ENCODE measurements at places on chromosomes 1 and 21.
A peak's percentile ranks its signal among the peaks of the same experiment; 100 is the strongest.

- DNase-seq = no peak
These were observed 1115.1 kb downstream of the PLA2G4A start for GRCh38 chr1:187943606-187944403.

- peak; percentile 30 for DNase-seq
These were observed 83.6 kb upstream of the SLC25A33 start for GRCh38 chr1:9455487-9456234.

- no peak for DNase-seq
These were observed 18.1 kb upstream of the COL18A1 start for GRCh38 chr21:45386728-45387371.

DNA sequence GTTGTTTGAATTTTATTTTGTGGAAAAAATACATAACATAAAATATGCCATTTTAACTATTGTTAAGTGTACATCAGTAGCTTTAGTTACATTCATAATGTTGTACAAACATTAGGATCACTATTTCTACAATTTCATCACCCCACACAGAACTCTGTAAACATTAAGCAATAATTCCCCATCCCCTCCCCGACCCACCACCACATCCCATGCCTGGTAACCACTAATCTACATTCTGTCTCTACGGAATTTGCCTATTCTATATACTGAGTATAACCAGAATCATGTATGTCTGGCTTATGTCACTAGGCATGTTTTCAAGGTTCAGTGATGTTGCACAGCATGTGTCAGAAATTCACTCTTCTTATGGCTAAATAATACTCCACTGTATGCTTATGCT, 47.7 kb downstream of the CDC42BPA start:
- DNase-seq = no peak

DNA sequence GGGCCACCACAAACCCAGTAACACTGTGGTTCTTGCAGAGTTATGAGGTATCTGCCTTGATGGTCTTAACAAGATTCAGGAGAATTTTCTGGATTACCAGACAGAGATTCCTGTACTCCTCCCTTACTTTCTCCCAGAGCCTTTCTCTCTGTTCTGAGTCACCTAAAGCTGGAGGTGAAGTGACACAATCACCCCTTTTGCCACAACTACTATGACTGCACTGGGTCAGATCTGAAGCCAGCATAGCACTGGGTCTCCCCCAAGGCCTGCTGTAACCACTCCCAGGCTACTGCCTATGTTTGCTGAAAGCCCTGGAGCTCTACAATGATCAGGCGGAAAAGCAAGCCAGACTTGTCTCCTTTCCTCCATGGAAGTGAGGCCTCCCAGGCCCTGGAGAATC, 156.7 kb upstream of the NEGR1 start:
- no peak for DNase-seq

- no peak for DNase-seq
These were observed 76.1 kb upstream of the RGS2 start for GRCh38 chr1:192732787-192733186.

GRCh38 chr1:208132287-208132882, 111.8 kb downstream of the PLXNA2 start:
- no peak for DNase-seq

DNA sequence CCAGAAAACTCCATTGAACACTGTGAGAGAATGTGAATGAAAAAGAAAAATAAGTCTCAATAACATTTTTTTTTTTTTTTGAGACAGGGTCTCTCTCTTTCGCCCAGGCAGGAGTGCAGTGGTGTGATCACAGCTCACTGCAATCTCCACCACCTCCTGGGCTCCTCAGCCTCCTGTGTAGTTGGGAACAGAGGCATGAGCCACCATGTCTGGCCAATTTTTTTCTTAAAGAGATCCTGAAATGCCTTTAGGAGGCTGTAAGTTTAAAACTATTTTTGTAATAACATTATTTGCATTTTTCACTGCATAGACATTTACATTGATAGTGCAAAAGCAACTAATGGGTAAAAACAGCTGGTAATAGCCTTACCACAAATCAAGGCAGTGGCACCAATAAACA, 35.3 kb downstream of the GDAP2 start:
- no peak for DNase-seq

GRCh38 chr21:34086887-34087306, 13.5 kb downstream of the MRPS6 start:
- no peak for DNase-seq

- no peak for DNase-seq
These were observed 30.8 kb downstream of the POU2F1 start for GRCh38 chr1:167251472-167251871.

DNA sequence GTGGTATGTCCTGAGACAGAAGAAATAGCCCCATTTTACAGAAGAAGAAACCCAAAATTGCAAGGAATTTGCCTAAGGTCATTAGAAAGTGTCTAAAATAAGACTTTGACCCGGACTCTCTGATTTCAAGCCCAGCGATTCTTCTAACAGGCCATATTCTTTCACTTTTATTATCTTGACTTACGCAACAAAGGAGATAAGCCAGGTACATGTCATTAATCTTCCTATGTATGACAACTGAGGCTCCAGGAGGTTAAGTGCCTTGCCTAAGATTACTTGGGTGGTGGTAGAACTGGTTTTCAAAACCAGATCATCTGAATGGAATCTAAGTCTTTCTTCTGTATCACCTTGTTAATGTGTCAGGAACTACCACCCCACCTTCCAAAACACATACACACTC, 124.3 kb downstream of the PBX1 start:
- DNase-seq = no peak

DNA sequence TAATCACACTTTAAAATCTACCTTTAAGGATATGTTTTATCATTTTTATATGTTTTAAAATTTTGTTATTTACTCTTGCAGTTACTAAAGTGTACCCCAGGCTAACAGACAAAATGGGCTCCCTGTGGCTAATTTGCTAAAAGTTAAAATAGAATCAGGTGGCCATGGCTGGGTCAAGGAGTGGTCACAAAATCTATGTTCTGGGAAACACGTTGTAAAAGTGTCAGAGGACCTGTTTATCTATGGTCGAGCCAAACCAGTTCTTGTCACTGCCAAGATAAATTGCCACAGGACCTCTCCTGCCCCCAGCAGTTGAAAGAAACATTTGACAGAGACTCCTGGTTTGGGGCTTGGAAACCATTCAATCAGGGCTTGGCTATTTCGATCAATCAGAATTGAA, 21.2 kb upstream of the TTLL7 start:
- no peak for DNase-seq

DNA sequence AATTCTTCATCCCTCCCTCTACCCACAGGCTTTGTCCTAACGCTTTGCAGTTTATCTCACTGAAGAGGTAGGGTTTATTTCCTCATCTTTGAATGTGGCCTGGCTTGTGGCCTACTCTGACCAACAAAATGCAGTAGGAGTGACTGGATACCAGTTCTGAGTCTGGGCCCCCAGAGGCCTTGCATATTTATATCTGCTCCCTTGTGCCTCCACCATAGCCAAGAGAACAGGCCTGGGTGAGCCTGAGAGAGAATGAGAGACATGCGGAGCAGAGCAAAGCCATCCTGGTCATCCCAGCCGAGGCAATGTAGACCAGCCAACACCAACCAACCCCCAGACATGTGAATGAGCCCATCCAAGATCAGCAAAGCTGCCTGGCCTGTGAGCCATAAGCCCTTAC, 30.3 kb downstream of the SMIM12 start:
- no peak for DNase-seq

GRCh38 chr1:203290261-203291089, 14.8 kb upstream of the BTG2 start:
- peak; percentile 97 for DNase-seq

DNA sequence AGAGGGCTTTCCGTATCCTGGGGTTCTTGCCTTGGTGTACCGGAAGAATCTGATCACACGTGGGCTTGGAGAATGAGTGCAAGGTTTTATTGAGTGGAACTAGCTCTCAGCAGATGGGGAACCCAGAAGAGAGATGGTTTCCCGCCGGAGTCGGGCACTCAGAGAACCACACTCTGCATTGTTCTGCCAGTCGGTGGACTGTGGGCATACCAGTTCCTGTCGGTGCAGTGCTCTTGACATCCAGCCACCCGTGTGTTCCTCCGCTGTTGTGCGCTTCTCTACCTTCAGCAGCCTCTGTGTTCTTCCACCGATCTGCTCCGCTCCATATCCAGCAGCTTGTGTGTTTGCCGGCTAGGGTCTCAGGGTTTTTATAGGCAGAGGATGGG, 10.8 kb upstream of the PPIE start:
- no peak for DNase-seq

GRCh38 chr21:27806281-27806680, 839.4 kb upstream of the ADAMTS5 start:
- DNase-seq = no peak

GRCh38 chr1:203306965-203307541, 1.7 kb downstream of the BTG2 start:
- no peak for DNase-seq

GRCh38 chr1:229015806-229016205, 255.1 kb upstream of the RAB4A start:
- DNase-seq = no peak

DNA sequence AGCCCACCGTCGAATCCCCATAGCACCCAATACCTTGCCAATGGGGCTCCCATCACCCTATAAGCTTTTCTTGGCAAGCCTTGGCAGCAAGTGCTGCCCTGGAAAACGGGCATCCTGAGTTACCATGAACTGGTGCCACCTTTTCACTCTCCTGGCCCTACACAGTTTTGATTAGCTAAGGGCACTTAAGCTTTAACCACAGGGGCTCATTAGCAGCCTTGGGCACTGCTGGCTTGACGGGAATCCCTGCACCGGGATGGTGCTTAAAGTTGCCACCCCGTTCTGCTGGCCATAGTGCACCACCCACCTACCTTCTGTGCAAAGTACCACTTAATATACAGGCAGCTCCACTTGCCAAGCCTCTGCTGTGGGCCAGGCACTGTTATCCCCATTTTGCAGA, 13.7 kb downstream of the PARS2 start:
- no peak for DNase-seq

- no peak for DNase-seq
These were observed 52.8 kb downstream of the C4BPA start for GRCh38 chr1:207156826-207157225.

GRCh38 chr1:7379441-7379971, 391.6 kb upstream of the VAMP3 start:
- DNase-seq = no peak

GRCh38 chr1:89635825-89636815, 3.2 kb downstream of the LRRC8C start:
- no peak for DNase-seq

GRCh38 chr1:107436552-107437241, 295.9 kb downstream of the NTNG1 start:
- DNase-seq = no peak

GRCh38 chr1:176656257-176656995, 193.5 kb downstream of the PAPPA2 start:
- no peak for DNase-seq

DNA sequence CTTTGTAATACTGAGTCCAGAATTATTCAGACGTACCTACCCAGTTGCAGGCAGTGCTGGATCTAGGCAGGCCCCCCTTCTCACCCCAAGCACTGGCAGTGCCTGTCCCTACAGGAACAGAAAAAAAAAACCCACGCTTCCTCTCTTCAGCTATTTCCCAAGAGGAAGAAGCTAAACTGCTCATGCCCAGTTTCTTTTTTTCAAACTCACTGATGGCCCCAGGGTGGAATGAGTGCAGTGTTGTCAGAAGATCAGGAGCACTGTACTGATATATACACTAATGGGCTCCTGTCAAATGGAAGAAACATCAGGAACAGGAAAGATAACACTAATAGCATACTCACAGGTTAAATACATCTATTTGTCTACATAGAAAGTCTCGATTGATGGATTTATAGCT, 28.2 kb upstream of the DOCK7 start:
- DNase-seq = no peak

DNA sequence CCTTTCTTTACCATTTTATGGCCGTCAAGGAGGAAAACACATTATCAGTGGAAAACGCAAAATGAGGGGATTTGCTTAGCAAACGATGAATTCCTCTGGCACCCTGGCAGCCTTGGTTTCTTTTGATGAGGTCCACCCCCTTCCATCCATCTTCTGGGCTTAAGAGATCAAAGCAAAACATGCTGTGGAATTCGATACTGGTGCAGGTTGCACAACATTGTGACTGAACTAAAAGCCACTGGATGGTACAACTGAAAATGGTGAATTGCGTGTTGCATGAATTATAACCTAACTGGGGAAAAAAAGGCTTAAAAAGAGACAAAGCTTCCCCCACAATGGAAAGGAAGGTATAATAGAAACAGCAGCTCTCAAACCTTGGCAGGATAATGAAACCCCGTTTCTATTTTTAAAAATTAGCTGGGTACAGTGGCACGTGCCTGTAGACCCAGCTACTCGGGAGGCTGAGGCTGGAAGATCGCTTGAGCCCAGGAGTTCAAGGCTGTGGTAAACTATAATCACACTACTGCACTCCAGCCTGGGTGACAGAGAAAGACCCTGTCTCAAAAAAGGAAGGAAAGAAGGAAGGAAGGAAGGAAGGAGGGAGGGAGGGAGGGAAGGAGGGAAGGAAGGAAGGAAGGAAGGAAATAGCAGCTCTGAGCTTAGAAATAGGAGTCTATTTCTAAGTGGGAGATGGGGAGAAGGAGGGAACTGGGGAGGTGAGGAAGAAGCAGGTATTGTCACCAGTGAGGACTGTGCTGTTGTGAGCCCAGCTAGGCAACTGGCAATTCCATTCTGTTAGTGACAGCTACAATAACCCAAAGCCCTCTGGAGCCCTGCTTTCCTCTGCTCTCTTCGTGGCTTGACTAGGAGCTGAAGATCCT, 29.0 kb upstream of the LGALS8 start:
- no peak for DNase-seq

DNA sequence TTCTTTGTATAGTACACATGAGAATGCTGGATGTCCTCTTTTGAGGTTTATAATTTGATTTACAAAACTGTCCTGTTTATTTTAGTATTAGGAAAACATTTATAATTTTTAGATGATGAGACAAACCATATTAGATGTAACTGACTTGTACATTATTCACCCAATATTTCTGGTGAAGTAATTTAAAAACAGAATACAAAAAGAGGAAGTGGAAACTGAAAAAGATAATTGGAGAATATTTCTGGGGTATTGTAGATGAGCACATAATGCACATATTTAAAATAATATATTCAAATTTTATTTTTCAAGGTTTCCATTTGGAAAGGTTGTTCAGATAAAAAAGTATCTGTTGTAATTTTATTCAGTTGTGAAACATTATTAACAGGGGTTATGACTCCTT, 40.7 kb downstream of the XPR1 start:
- DNase-seq = no peak

- no peak for DNase-seq
These were observed 31.5 kb downstream of the HMGB4 start for GRCh38 chr1:33895396-33895795.
